Fibroblast of skin of right biceps (primary cell): ENCODE measurements at places on chromosomes 6 and 20.
A peak's percentile ranks its signal among the peaks of the same experiment; 100 is the strongest.

DNA sequence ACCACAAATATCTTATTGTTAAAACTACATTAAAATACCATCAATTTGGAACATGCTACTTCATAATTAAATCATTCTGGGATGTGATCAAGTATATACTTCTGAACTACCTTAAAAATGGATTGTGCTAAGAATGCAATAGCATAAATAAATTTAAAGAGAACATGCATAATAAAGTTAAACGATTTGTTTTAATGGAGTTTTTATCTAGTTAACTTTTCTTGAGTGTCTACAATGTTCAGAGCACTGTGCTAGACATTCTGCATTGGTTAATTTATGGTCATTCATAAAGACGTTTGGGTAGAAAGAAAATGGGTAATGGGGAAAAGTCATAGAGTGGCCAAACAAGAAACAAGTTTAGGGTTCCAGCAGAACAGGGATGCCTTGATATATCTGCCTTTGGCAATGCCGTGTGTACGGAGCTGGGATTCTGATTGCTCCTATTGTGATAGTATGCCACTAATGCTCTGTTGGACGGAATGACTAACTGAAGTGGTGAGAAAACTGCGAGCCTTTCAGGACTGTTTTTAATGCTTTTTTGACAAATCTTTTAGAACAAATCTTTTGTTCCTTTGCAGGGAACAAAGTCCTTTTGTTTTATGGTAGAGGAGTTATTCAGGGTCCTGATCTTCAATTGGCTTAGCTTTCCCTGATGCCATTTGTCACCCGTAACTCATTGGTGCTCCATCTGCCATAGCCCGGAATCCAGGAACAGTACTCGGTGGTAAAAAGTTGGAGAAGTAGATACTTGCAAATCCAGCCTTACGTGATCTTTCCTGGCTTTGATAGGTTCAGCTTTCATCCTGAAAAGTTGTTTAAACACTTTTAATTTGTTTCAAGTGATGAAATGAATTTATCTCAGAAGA is 162.6 kb downstream of the BCKDHB start:
- DNase-seq = no peak

DNA sequence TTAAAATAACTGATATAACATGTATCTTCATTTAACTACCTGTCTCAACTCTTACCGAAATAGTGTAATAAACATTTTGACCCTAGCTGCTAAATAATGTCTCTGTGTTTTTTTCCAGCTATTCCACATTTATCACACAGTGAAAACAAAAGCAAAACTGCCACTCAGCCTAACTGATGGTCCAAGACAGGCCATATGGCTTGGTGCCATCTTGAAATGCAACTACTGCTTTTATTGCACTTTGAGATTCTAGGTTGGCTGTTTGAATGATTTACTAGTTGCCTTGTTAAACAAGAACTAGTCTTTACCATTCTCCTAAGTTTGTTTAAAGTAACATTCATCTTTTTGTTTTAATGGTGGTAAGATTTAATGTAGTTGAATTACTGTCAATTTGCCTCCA is 739.8 kb downstream of the TFAP2A start:
- no peak for DNase-seq

GRCh38 chr6:1311400-1312202 is at the start of gene FOXQ1:
Gene FOXQ1 (plus strand): TSS chr6:1312098. CDS start chr6:1312705, 607 bp downstream.
- peak; percentile 26 for DNase-seq

- DNase-seq = no peak
Measured at GRCh38 chr6:26538572-26538902, 371 bp downstream of the HMGN4 start.

DNA sequence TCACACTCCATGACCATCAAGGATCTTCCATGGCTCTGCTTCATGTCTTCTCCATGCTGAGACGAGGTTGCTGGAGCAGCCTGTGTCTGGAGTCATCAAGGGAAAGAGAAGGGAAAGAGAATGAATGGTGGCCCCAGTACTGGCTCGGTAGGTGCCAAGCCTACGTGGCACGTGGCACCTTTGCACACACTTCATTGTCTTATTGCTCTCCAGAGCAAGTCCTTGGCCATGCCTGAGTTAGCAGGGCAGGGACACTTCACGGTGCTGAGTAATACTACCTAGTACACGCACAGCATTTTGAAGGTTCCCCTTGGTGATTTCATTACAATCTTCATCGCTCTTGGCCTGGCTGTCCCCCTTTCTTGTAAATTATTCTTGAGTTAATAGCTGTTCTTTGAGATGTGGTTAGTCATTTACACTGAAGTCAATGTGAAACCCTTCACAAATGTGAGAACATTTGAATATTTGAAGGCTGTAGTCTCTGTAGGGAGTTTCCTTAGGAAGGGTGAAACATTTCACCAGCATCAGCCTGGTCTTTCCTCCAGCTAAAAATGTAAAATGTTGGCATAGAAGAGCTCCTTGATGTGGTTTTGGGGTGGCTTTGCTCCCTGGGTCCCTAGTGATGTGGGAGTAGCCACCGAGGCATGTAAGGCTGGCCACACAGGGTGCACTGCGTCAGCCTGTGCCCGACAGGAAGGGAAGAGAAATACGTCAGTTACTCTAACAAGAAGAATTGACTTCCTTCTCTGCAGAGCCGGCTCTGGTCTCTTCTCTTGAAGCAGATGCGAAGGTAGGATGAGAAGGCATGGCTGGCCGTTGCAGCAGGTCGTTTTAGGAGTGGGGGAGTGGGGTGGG is at the start of gene SYTL3:
Gene SYTL3 (plus strand): TSS at position 766 of the 855 bp plus-strand sequence. CDS start 13,215 bp downstream, outside the sequence.
- DNase-seq = peak; percentile 88

GRCh38 chr6:153130515-153131036 is 506 bp downstream of the RGS17 start:
- DNase-seq = no peak

DNA sequence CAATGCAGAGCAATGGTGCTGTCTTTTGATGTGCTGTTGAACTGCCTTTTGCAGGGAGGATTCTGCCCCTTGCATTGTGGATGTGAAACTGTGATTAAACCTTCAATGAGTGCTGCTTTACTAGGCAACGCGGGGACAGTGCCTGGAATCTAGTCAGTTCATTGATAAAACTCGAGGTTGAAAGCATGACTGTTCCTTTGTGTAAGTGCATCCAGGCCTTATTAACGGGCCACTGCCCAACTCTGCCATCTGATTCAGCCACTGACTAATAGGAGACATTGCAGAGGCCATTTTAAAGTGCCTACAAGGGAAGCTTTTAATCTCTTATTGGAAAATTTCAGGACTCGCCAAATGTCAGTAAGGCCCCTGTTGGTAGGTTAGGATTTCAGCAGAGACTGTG is 49.3 kb downstream of the SLC35F1 start:
- no peak for DNase-seq

- no peak for DNase-seq
Measured at GRCh38 chr20:49660912-49661311, 52.8 kb downstream of the B4GALT5 start.

DNA sequence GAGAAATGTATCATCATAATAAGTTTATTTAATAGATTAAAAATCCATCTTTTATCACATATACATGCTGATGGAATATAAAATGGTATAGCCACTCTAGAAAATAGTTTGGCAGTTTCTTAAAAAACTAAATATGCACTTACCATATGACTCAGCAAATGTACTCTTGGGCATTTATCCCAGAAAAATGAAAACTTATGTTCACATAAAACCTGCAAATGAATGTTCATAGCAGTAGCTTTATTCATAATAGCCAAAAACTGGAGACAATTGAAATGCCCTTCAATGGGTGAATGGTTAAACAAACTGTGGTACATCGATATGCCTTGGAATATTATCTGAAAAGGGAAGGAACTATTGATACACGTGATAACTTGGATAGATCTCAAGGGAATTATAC is 6.4 kb upstream of the NCOA7 start:
- peak; percentile 76 for DNase-seq

DNA sequence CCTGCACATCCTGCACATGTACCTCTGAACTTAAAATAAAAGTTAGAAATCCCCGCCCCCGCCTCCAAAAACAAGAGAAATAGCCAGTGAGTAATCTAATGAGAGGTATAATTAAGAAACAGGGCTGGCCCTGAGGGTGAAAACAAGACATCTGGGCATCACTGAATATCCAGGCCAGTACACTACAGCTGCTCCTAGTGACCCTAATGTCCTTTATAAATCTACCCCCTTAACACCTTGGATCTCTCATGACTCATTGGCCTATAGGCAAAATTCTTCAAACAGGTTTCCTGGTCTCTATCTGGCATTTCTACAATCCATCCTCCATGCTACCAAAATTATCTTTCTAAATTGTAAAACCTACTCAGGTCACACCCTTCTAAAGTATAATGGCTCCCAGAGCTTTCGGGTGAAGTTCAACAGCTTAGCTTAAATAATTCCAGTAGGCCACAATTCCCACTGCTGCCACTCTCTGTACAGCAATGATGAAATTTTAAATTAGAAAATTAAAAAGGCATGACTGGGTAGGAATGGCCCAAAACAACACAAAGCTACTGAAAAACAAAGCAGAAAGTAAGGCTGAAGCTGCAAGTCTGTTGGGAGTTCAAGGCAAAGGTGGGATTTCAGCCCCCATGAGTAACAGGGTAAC is 260.9 kb downstream of the GMDS start:
- no peak for DNase-seq

GRCh38 chr6:170223718-170224693 is 66.9 kb downstream of the DLL1 start:
- DNase-seq = no peak

- peak; percentile 44 for DNase-seq
Measured at GRCh38 chr20:49888212-49889000, 26.9 kb downstream of the SPATA2 start.

GRCh38 chr20:62825333-62825985 is 8.6 kb downstream of the COL9A3 start:
- no peak for DNase-seq

DNA sequence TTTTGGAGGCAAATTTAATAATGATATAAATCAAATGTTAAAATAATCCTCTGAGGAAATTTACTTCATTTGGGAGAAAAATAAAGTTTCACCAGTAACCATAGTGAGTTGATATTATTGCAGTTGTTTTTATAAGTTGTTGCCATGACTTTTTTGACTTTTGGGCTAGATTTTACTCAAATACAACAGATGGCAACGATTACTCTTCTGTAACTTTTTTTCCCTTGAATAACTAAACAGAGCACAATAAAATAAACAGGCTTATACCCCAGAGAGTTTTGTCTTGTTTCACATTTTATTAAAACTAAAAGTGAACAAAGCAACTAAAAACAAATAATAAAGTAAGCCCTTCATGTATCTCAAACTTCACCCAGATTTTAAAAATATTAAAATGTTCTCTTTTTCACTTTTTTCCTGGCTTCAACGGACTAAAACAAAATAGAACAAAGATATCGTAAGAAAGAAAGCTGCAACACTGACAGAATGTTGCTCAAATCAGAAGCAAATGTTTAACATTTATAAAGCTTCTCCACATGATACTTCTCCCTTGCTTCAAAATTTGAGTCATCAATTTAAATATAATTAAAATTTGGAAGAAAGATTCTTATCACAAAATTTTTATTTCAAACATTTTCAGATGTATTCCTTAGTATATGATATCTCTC is 42.5 kb upstream of the BMP5 start:
- peak; percentile 3 for DNase-seq

GRCh38 chr6:5127106-5127687 is 42.1 kb downstream of the PPP1R3G start:
- DNase-seq = no peak

- DNase-seq = no peak
Measured at GRCh38 chr6:10081957-10082356, 332.9 kb downstream of the TFAP2A start.

- peak; percentile 3 for DNase-seq
Measured at GRCh38 chr6:66103354-66103753, 396.3 kb upstream of the EYS start.

GRCh38 chr6:150606168-150606591 is 6.5 kb downstream of the PLEKHG1 start:
- no peak for DNase-seq

DNA sequence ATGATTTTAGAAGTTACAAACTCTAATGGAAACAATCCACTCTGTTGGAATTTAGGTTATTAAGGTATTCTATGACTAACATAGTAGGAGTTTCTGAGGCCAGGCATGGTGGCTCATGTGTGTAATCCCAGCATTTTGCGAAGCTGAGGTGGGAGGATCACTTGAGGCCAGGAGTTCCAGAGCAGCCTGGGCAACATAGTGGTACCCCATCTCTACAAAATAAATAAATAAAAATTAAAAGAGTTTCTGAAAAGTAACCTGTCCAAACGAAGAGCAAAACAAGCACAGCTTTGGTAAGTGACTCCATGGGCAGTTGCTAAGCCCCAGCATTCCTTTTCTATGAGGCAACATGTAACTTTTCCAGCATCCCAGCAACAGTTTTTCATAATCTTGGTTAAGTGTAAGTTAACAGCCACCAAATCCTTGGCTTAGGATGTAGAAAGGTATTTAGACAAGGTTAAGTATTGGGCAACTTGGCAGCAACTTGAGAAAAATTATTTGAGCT is 86.3 kb downstream of the SOX4 start:
- DNase-seq = peak; percentile 88

DNA sequence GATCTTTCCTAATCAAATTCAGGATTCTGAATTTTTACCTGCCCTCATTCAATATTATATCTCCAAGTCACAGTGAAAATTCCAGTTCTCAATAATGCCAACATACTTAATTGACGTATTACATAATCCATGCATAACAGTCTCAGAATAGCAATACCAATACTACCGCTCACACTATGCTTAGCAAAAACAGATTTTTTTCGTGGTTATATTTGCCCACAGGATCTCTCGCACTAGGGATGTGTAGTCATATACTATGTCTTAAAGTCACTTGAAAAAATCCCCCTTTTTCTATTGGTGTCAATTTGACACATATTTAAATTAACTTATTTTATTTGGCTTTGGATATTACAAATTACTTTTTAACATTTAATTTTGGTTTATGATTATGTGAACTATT is 323.1 kb upstream of the SLC35B3 start:
- no peak for DNase-seq

DNA sequence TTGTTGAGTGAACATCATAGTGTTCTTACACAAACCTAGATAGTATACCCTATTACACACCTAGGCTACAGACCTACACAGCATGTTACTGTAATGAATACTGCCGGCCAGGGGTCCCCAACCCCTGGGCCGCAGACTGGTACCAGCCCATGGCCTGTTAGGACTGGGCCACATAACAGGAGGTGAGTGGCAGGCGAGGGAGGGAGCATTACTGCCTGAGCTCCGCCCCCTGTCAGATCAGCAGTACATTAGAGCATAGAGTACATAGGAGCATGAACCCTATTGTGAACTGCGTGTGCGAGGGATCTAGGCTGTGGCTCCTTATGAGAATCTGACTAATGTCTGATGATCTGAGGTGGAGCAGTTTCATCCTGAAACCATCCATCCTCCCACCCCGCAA is 126.3 kb downstream of the PRND start:
- no peak for DNase-seq

GRCh38 chr20:62622877-62623487 is 19.3 kb upstream of the SLCO4A1 start:
- no peak for DNase-seq

DNA sequence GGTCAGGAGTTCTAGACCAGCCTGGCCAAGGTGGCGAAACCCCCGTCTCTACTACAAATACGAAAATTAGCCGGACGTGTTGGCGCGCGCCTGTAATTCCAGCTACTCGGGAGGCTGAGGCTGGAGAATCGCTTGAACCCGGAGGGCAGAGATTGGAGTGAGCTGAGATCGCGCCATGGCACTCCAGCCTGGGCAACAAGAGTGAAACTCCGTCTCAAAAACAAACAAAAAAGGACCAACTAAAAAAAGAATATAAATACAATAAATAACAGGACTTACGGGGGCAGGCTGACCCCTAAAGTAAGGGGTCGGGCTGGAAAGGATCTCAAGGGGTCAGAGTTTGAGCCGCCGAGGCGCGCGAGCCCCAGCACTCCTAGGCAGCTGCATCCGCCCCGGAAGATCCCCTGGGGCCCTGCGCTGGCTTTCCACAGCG is 509 bp upstream of the TPD52L2 start:
- no peak for DNase-seq

GRCh38 chr6:82589509-82590206 is 226.0 kb downstream of the TPBG start:
- DNase-seq = peak; percentile 89
